ENCODE measurements at places on chromosomes 5 and 9. TPM values are rescaled to one million over a fixed set of nuclear protein-coding genes. Genes with fewer than 3 reads are reported as not detected.

GRCh38 chr5:27009540-27009915 lies 28.9 kb downstream of the CDH9 start:
- no peak for DNase-seq

- DNase-seq, result no peak
Measured at GRCh38 chr5:56517011-56517416, 283.9 kb upstream of the ANKRD55 start.

GRCh38 chr9:111953444-111953843 lies 56.8 kb downstream of the UGCG start:
- no peak for DNase-seq

GRCh38 chr5:67233075-67233474 lies 36.5 kb upstream of the CD180 start:
- DNase-seq, result no peak

- no peak for DNase-seq
Measured at GRCh38 chr5:68875351-68875750, 218.5 kb upstream of the SLC30A5 start.

- DNase-seq, result no peak
Measured at GRCh38 chr9:135223831-135224230, 136.4 kb downstream of the OLFM1 start.

DNA sequence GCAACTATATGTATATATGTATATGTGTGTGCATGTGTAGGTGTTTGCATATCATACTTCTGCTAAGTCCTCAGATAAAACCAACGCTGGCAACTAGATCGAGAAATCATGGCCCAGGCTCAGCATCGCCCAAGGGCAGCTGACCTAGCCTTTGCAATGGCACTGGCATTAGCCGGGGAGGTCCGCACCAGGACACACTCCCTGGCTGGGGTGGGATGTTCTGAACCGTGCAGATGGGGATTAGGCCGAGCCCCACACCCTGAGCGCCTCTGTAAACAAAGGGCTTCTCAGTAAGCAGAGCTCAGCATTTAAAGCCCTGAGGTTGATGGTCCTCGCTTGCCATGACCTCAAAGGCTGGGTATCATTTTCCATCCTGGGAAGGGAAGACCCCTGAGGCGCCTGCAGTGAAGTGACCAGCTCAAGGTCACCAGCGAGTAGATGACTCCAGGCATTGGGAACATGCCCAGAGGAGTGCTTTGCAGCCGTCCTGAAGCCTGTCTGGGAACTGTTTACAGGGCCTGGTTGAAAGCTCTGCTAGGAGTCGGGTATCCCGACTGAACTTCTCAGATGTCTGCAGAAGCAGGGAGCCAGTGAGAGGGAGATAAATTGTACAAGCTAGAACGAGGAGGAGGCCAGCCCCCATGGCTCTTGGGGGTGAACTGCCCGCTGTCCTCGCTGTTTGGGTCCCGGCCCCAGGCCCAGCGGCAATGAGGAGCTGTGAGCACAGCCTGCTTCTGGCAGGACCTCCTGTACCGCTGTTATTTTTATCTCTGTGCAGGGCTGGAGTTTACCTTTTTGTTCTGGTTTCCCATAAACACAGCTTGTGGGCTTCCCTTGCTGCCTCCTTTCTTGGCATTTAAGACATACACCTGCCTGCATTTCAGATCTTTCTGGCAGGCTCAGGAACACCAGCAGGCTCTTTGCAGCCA lies 18.4 kb downstream of the GADD45G start:
- DNase-seq, result no peak

DNA sequence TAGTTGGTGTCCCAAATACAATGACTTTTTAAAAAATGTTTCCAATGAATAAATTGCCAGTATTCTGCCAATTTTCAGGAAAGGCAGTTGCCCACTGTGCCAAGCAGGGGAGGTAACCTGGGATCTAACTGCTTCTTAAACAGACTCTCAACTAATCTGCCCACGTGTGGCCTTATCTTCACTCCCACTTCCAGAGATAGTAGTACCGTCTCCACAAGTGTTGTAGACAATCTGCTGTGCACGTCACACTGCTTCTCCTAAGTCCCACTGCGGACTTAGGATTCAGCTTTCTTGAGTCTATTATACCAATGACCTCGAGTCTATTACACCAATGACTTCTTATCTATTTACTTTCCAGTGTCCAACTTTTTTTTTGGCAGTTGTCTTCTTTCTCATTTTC lies 21.2 kb downstream of the POU4F3 start:
- no peak for DNase-seq

DNA sequence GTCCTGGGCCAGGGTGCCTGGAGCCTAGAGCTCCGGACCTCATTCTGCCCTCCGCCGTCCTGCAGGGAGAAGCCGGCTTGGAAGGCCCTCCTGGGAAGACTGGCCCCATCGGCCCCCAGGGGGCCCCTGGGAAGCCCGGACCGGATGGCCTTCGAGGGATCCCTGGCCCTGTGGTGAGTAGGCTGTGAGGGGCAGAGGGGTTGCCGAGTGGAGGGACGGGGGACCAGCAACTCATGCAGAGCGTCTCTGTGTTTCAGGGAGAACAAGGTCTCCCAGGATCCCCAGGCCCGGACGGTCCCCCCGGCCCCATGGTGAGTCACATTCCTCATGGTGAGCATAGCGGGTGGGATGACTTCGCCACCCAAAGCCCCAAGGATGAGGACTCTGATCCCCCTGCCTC lies 62.0 kb upstream of the FCN2 start:
- DNase-seq, result no peak

- peak; percentile 34 for DNase-seq
Measured at GRCh38 chr5:132270706-132271105, 13.2 kb downstream of the PDLIM4 start.

GRCh38 chr5:132777209-132778069 lies at the start of gene SEPTIN8:
Gene SEPTIN8, minus strand, starts transcription at chr5:132777239. Its CDS starts 102 bp downstream, at chr5:132777137.
- DNase-seq, result peak; percentile 83

GRCh38 chr5:160637357-160638090 lies 214.5 kb downstream of the ATP10B start:
- DNase-seq, result no peak

DNA sequence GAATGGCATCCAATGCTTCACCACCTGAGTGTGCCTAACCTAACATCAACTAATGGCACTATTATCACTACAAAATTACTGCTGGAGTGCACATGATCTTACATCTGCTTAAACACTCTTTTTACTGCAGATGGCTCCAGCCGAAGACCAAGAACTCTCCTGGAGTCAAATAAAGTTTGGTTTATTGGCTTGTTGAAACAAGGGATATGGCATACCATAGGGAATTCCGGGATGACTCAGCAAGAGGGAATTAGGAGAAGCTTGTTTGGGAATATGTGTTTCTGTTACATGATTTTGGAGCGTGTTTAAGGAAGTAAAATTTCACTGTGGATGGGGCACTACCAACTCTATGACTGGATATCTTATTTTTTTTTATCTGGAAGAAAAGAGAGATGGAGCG lies 872.6 kb downstream of the DTWD2 start:
- no peak for DNase-seq

- no peak for DNase-seq
Measured at GRCh38 chr5:150676578-150676977, 15.5 kb downstream of the MYOZ3 start.

GRCh38 chr5:112407666-112408065 lies 11.4 kb downstream of the EPB41L4A start:
- no peak for DNase-seq

DNA sequence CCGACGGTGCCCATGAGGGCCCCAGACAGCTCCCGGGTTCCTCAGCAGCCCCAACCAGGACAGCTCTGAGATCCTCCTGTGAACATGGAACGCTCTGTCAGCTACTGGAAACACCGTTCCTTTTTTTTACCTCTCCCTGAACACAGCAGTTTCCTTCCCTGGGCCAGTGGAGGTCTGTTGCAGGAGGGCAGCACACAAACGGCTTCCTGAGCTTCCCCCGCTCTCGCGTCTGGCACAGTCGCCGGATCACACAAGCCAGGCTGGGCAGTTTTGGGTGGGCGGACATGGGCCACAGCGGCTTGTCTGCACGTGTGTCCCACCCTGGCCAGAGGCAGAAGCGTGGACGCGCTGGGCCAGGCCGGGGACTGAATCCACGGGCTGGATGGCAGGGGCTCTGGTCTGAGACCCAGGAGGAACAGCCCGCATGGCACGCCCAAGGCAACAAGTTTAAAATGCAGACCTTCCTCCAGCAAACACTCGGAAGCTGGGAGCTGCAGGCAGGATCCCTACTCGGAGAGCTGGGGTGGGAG lies 106.8 kb upstream of the SARDH start:
- DNase-seq, result no peak

- no peak for DNase-seq
Measured at GRCh38 chr9:120587328-120587727, 7.4 kb upstream of the CDK5RAP2 start.

- DNase-seq, result no peak
Measured at GRCh38 chr5:139863361-139863760, 67.8 kb downstream of the PSD2 start.

DNA sequence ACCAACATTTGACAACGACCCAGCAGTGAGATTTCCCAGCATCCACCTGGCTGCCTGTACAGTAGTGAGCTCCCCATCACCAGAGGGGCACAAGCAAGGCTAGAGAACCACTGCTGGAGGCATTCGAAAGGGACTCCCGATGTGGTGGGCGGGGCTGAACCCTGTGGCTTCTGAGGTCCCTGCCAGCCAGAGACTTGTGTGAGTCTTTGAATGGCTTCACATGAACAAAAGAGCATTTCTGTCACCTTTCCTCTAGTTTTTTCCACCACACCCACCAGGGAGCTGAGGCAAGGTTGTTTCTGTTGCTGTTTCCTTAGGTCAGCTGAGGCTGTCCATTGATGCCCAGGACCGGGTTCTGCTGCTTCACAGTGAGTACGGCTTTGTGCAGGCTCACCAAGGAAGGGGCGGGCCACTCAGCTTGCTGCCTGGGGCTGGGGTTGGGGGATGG lies 15.7 kb downstream of the RGS3 start:
- no peak for DNase-seq

DNA sequence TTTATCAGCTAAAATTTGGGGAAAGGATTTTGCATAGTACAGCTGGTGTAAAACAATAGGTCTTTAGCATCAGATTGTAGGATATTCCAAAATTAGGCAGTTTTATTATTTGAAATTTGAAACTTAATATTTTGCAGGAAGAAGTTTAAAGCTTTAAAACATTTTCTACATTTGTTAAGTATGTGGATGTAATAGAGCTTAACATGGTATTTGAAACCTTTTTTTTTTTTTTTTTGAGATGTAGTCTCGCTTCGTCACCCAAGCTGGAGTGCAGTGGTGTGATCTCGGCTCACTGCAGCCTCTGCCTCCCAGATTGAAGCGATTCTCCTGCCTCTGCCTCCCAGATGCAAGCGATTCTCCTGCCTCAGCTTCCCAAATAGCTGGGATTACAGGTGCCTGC lies 2.9 kb downstream of the DENND4C start:
- no peak for DNase-seq

DNA sequence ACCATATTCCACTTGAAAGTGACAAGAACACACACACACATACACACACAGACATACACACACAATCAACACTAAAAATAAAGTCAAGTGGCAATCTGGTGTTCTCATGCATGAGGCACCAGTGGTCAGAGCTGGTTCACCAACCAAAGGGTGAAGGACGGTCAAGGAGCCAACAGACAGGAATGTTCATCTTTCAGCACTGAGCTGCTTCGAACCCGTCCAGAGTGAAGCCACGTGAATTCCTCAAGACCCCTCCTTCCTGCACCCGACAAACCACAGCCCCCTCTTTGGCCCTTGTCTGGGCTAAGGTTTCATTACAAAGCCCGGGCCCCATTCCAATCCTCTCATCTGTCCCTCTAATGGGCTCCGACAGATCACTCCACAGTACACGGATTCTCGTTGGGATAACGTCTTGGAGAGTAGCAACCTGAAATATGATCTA lies 84.5 kb upstream of the SMIM23 start:
- DNase-seq, result no peak

- peak; percentile 68 for DNase-seq
Measured at GRCh38 chr9:127828262-127829031, 25.8 kb downstream of the FPGS start.

DNA sequence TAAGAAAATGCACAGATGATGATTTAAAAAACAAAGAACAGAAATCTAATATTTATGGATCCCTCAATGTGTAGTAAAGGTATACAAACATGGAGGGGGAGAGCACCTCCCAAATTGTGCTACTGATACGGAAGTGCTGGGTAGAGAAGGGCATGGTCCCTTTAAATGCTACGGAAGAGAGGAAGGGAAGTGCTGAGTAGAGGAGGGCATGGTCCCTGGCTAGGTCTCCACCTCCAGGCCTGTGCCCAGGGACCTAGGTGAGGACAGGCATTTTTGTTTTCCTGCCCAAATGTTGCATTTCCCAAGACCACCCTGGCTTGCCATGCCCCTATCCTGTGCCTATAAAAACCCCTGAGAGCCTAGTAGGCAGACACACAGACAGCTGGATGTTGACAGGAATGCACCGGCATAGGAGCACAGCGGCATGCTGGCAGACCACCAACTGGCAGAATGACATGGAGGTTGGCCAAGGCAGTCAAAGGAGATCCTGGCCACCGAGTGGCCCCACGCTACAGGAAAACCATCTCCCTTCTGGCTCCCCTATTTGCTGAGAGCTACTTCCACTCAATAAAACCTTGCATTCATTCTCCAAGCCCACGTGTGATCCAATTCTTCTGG lies 62.1 kb upstream of the SPDL1 start:
- DNase-seq, result no peak

- no peak for DNase-seq
Measured at GRCh38 chr9:99848447-99848846, 26.8 kb downstream of the NR4A3 start.

DNA sequence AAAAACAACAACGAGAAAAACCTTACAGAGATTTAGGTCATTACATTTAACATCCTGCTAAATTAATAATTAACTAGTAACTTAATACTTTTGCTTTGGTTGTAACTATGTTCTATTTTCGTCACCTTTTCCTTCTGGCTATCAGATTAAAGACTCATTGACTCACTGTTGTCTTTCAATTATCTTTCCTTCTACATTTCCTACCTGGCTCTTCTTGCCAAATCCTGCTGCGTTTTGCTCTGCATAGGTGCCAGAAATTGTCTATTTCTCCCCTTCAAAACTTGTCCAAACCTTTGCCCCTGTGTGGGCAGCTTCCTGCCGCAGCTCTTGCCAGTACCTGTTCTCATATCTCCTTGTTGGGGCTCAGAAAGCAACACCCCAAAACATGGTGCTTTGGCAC lies 235.5 kb upstream of the ZNF608 start:
- DNase-seq, result no peak

Gene IL3
- polyA plus RNA-seq, result not detected

Gene IL7R
- polyA plus RNA-seq, result 0.34 TPM

Gene KLF9
- polyA plus RNA-seq, result 8.4 TPM

Gene SPATA9
- polyA plus RNA-seq, result 0.34 TPM

Gene RASGRF2
- 5.7 TPM for polyA plus RNA-seq

Gene TPRN
- 72.3 TPM for polyA plus RNA-seq

Gene CFAP77
- 15.2 TPM for polyA plus RNA-seq

Gene PLAC8L1
- not detected for polyA plus RNA-seq

Gene LAMC3
- polyA plus RNA-seq, result 11.2 TPM
